ENCODE measurements at places on chromosomes 4 and X. TPM values are rescaled to one million over a fixed set of nuclear protein-coding genes. Genes with fewer than 3 reads are reported as not detected.
A peak's percentile ranks its signal among the peaks of the same experiment; 100 is the strongest.

The IKBKG gene
- total RNA-seq = 16.4 TPM

The BANK1 gene
- 10.3 TPM for total RNA-seq

The PCDH7 gene
- 44.3 TPM for total RNA-seq

The ITIH6 gene
- total RNA-seq = 1.0 TPM

The SPANXC gene
- total RNA-seq = not detected

The ADH1B gene
- 17.3 TPM for total RNA-seq

The GAB1 gene
- 61.1 TPM for total RNA-seq

The CCDC149 gene
- total RNA-seq = 19.6 TPM

The H2BW2 gene
- 4.2 TPM for total RNA-seq

- DNase-seq = no peak
Measured at GRCh38 chr4:188554413-188554812, 415.2 kb downstream of the TRIML1 start.

DNA sequence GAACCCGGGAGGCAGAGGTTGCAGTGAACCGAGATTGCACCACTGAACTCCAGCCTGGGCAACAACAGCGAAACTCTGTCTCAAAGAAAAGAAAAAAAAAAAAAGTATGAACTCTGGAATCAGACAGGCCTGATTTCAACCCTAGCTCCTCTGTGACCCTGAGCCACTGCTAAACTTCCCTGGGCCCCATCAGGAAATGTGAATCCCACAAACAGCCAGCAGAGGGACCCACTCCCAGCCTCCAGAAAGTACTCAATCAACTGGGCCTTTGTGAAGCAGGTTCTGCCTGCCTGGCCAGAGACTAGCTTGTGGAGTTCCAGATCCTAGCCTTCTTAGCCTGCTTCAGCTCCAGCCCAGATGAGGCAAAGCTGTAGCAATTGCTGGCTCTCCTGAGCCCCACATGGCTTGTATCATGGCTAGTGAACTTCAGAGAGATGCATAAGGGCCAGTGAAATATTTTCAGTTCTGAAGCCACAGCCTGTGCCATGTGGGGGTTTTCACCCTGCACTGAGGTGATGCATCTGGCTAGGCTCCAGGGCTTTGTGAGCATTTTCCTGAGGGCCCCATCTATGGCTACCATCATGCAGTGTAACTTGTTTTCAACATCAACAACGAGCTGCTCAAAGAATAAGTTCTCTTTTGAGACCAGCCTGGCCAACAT lies 7.2 kb upstream of the IDS start:
- peak; percentile 37 for DNase-seq

GRCh38 chr4:86184901-86185285 lies 175.0 kb downstream of the MAPK10 start:
- no peak for DNase-seq

GRCh38 chrX:118116713-118117550 lies at the start of gene KLHL13:
TSS of gene KLHL13 (minus strand) at chrX:118116810. CDS start at chrX:118028473, 88,337 bp downstream.
- no peak for DNase-seq

DNA sequence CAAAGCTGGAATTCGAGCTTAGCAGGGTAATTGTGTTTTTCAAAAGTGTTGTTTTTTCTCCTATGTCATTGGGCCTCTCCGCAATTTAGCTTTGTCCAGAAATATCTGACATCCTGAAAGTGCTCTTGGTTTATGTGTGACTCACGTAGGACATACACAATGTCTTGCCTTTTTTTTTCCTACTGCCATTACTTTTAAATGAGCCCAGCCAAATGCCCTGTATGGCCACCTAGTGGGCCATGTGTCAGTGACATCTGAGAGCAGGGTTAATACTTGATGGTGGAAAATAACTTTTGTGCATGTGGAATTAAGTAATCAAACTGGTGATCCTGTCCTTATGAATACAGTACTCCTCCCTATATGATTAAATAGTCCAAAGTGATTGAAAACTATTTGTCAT lies 1411.1 kb upstream of the TENM3 start:
- DNase-seq = no peak

GRCh38 chr4:23882976-23883531 lies 6.8 kb downstream of the PPARGC1A start:
- DNase-seq = no peak

- DNase-seq = no peak
Measured at GRCh38 chr4:159979351-159979750, 876.5 kb downstream of the RAPGEF2 start.

DNA sequence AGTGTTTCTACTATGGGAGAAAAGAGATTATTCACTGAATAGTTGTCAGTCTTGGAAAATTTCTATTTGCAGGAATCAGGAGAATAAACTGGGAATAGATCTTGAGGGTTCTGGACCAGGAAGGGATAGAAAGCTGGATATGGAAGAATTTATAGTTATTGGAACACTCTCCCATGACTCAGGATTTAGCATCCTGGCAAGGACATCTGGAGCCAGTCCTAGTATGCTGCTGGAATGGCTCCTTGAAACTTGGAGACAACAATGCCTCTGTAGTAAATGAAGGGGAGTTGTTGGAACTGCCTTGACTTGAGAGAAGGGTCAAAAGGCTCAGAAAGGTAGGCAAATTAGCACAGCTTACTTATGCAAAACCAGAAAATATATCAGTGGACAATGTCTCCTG lies 23.5 kb upstream of the THOC2 start:
- peak; percentile 10 for DNase-seq

- DNase-seq = no peak
Measured at GRCh38 chrX:48083706-48084105, 12.3 kb upstream of the ZNF630 start.

GRCh38 chr4:168279556-168279955 lies 39.0 kb downstream of the DDX60 start:
- DNase-seq = no peak

DNA sequence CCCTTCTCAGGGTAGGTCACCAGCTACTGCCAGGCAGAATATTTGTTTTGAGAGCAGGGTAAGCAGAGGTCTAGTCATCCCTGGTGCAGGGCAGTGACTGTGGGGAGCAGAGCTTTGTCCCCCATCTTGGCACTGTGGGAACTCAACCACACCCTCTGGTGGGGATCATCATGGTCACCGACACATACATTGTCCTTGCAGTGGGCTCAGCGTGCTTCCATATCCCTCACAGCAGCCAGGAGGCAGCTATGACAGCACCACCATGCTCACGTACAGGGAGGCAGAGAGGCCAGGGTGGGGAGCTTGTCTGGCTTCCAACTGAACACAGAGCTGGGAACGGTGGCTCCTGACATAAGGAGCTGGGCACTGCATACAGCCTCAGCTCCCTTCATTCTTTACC lies 102.3 kb downstream of the ENPP6 start:
- DNase-seq = no peak

- DNase-seq = no peak
Measured at GRCh38 chrX:19715711-19716638, 171.4 kb downstream of the SH3KBP1 start.

- DNase-seq = no peak
Measured at GRCh38 chr4:182764137-182764536, 153.0 kb downstream of the DCTD start.

- peak; percentile 9 for DNase-seq
Measured at GRCh38 chr4:152780267-152780778, 569 bp downstream of the ARFIP1 start.

DNA sequence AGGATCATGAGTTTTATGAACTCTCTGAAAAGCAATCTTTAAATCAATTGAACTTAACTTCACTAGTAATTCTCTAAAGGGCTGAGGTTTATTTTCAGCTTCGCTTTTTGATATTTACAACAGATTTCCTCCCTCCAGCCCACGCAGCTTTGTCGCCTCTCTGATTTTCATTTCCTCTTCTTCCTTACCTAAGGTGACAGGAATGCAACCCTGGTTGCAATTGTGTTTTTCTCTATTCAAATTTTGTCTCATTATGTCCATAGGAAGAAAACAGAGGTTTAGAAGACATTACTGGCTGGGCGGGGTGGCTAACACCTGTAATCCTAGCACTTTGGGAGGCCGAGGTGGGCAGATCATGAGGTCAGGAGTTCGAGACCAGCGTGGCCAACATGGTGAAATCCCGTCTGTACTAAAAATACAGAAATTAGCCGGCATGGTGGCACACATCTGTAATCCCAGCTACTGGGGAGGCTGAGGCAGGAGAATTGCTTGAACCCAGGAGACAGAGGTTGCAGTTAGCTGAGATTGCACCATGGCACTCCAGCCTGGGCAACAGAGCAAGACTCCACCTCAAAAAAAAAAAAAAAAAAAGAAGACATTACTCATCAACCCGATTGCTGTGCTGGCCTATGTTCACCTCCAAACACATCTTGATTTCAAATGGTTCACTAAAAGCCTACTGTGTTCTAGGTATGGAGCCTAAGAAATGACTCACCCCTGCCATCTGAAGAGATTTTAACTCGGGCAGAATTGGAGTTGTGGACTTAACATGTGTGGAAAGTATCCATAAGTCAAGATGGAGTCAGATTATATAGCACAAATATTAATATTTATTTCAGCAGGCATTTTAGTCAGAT lies 36.8 kb downstream of the VSIG4 start:
- no peak for DNase-seq

- DNase-seq = no peak
Measured at GRCh38 chr4:11543706-11544105, 115.0 kb upstream of the HS3ST1 start.

- DNase-seq = no peak
Measured at GRCh38 chr4:71052034-71052433, 58.6 kb downstream of the DCK start.

GRCh38 chr4:184477201-184477999 lies 3.0 kb upstream of the IRF2 start:
- no peak for DNase-seq

DNA sequence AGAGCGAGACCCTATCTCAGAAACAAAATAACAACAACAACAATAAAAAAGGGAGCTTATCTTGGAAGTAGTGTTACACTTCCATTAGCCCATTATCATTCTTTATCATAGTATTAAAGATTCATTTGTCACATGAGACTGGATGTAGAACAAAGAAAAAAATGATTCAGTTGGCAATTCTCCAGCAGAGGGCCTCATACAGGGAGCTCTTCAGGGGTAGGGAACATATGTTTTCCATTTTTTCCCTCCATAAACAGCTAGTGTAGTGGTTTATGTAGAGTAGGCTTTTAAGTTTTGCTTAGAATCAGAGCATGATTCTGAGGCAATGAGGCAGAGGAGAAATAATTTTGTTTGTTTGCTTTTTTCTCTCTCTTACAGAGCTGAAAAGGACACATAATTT lies 5.8 kb downstream of the CPE start:
- no peak for DNase-seq

GRCh38 chr4:81509822-81510221 lies 38.1 kb upstream of the RASGEF1B start:
- no peak for DNase-seq

DNA sequence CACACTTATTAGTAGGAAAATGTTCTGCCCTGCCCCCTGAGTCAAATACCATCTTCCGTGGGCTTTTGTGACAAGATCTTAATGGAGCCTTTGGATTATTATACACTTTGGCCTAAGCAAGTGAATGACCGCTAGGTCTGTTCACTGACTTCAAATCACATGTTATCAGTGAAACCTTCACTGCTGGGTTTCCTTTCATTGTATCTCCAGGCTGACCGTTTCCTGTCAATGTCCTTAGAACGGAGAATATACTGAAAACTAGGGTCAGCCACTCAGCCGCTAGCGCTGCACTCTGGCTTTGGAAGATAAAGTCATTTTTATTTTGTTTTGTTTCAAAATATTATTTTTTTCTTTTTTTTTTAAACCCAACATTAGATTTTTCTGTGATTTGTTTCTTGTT lies 107.0 kb upstream of the TLL1 start:
- no peak for DNase-seq

DNA sequence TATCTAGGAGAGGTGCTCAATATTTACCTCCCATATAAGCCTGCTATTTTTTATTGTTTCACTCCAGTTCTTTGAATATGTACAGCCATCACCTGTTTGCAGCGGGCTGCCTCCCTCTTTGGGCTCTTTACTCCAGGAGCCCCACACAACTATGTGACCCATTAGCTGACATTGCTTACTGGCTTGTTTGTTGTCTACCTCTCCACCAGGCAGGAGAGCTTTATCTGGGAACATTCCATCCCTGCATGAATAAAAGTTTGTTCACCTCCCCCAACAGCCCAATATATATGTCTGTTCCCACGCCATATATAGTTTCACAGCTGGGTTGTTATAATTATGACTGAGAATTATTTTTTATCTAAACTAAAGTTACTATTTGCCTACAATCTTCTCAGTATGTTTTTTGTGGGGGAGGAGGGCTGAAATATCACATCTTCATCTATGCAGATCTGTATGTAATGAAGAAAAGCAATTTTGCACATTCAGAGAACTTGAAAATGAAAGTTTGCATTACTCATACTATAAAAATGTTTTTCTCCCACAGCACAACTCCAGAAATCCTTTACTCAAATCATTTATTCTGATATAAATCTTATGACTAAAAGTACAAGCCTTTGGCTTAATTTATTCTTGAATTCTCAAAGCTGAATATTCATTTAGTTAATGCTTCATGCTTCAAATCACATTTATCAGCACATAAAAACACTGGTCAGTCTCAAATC lies 61.2 kb upstream of the DAPP1 start:
- no peak for DNase-seq

GRCh38 chr4:6278801-6279197 lies 9.1 kb downstream of the WFS1 start:
- DNase-seq = no peak

DNA sequence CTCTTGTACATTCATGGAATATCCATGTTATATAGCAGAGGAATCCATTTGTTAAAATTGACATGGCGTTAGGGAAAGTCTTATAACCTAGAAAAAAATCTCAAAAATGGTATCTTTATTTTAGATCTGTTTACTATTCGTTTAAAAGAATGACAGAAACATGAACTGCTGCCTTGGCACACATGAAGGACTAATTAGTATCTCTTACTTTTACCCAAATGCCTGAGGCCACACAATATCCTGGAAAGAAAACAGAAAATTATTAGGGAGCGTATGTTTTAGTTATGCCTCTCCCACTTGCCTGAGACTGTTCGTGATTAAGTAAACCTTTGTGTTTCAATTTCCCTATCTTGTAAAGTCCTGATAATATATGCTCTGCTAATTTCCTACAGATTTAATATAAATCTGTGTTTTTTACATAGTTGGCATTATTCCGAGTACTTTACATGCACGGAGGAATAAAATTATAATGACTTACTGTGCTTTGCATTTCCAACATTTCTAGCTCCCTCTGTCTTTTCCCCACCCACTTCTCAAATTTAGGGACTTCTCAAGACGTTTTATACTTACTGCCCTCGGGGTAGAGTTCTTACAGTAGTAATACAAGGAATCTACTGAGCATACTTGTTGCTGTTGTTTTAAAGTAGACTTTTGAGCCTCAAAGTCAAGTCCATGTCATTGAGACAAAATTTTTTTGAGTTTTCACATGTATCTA lies 147.3 kb downstream of the VEGFC start:
- DNase-seq = no peak

DNA sequence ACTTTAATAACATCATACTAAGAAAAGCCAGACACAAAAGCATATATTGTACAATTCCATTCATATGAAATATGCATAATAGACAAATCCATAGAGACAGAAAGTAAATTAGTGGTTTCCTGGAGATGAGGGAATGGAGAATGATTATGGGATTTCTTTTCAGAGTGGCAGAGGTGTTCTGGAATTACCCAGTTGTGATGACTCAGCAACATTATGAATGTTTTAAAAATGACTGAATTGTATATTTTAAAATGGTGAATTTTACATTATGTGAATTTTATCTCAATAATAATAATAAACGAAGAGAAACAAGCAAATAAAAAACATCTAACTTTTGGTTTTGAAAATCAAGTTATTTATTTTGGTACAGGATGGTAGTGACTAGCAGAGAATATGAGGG lies 11.2 kb downstream of the ZXDA start:
- DNase-seq = no peak

GRCh38 chr4:76213415-76214176 lies at the start of gene SCARB2:
TSS of gene SCARB2 (minus strand) at chr4:76213824. CDS start at chr4:76213543, 281 bp downstream.
- peak; percentile 86 for DNase-seq
